ENCODE measurements at places on chromosomes 12 and 14. TPM values are rescaled to one million over a fixed set of nuclear protein-coding genes. Genes with fewer than 3 reads are reported as not detected.

DNA sequence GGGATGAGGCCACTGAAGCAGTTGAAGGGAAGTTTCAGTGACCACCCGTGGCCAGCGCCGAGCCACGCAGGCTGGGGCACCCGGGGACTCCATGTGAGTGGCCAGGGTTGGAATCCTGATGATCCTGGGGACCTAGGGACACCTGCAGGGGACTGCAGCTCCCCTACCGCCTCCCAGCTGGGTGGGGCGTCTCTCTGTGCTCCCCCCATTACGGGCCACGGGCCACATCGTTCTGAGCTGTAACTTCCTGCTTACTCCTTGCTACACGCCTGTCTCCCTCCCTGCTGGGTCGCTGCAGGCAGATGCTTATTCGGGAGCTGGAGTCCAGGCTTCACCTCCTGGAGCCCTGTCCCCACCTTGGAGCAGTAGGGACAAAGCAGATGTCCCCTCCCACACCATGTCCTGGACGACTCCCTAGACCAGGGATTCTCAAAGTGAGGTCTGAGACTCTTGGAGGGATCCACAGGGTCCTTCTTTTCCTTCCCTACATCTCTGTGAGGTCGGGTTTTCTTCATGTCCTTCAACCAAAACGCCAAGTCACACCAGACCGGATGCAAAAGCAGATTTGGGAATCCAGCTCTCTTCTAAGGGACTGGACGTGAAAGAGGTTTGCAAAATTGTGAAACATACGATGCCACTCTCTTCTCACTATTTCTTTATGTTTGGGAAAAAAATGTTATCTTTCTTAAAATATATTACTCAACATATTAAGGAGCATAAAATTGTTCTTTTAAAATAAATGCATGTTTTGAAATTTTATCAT lies 85.9 kb upstream of the NCOR2 start:
- no peaks in the 10 kb centered on the region for H3K36me3 ChIP-seq
- no peak overlapping the region for H3K27ac ChIP-seq
- no peak for DNase-seq

- H3K27ac ChIP-seq = no peak overlapping the region
- H3K36me3 ChIP-seq = no peaks in the 10 kb centered on the region
These were observed 121.5 kb downstream of the SLC15A5 start for GRCh38 chr12:16155938-16156337.

AMIGO2 gene
- 7.4 TPM for total RNA-seq

HOXC9 gene
- total RNA-seq = 1.7 TPM

DNA sequence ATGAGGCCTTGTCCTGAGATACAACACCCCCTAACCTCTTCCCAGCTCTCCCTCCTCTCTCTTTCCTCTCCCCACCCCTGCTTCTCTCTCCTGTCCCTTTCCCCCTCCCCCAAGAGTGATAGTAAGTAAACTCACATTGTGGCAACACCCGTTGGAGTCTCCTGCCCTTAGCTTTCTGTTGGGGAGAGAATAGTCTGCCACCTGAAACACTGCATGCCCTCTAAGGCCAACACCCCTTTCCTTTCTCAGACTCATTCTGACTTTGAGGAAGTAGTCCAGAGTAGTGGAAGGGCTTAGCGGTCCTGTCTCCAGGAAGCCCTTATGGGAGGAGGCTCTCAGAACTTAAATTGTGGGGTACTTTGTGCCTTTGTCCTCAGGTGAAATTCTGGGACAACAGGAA lies 95.2 kb downstream of the PRKCH start:
- no peak overlapping the region for H3K4me3 ChIP-seq
- H3K4me1 ChIP-seq = peaks cover 8% of the 10 kb centered on the region
- DNase-seq = no peak
- no peaks in the 10 kb centered on the region for H3K27me3 ChIP-seq
- H3K27ac ChIP-seq = no peak overlapping the region
- H3K36me3 ChIP-seq = no peaks in the 10 kb centered on the region

- no peak for DNase-seq
- no peaks in the 10 kb centered on the region for H3K27me3 ChIP-seq
- H3K27ac ChIP-seq = no peak overlapping the region
- H3K4me1 ChIP-seq = peaks cover 9% of the 10 kb centered on the region
- no peak overlapping the region for H3K4me3 ChIP-seq
- H3K36me3 ChIP-seq = no peaks in the 10 kb centered on the region
These were observed 82.3 kb downstream of the SSPN start for GRCh38 chr12:26277506-26278246.

DAAM1 gene
- 81.4 TPM for total RNA-seq

GRCh38 chr12:62505786-62506185 lies 39.2 kb downstream of the MON2 start:
- H3K27me3 ChIP-seq = no peaks in the 10 kb centered on the region
- H3K27ac ChIP-seq = no peak overlapping the region
- DNase-seq = no peak
- H3K4me3 ChIP-seq = no peak overlapping the region
- H3K4me1 ChIP-seq = no peaks in the 10 kb centered on the region

TBC1D30 gene
- 16.8 TPM for total RNA-seq

STON2 gene
- total RNA-seq = 25.3 TPM

DNA sequence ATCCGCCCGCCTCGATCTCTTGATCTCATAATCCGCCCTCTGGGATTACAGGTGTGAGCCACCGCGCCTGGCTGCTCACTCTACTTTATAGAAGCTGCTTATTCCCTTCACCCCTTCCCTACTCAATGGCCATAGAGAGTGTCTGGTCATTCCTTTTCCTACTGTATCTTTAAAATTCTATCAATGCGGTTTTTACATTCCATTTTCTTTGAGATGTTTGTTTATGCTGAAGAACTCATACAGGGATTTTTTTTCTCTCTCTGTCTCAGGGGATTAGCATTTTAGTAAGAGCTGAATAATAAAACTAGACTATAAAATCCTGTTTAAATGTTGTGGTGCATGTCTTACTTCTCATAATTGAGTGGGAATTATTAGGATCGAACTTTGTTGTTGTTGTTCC lies 218.6 kb upstream of the FOXN3 start:
- DNase-seq = no peak
- H3K4me1 ChIP-seq = no peaks in the 10 kb centered on the region
- H3K36me3 ChIP-seq = no peaks in the 10 kb centered on the region

- no peaks in the 10 kb centered on the region for H3K36me3 ChIP-seq
- H3K27me3 ChIP-seq = no peaks in the 10 kb centered on the region
- DNase-seq = no peak
- H3K4me3 ChIP-seq = no peak overlapping the region
- peaks cover 19% of the 10 kb centered on the region for H3K4me1 ChIP-seq
- no peak overlapping the region for H3K27ac ChIP-seq
These were observed 25.1 kb downstream of the ACVR1B start for GRCh38 chr12:51976376-51977160.

GRCh38 chr12:87679251-87679650 lies 349.9 kb downstream of the C12orf50 start:
- H3K27me3 ChIP-seq = no peaks in the 10 kb centered on the region
- no peaks in the 10 kb centered on the region for H3K36me3 ChIP-seq
- no peak overlapping the region for H3K4me3 ChIP-seq
- H3K27ac ChIP-seq = no peak overlapping the region
- no peaks in the 10 kb centered on the region for H3K4me1 ChIP-seq
- DNase-seq = no peak

RASAL1 gene
- total RNA-seq = 0.85 TPM

HEATR5A gene
- total RNA-seq = 134 TPM

DPY19L2 gene
- total RNA-seq = 0.35 TPM

GRCh38 chr12:92641291-92641690 lies 61.5 kb upstream of the PLEKHG7 start:
- no peaks in the 10 kb centered on the region for H3K4me1 ChIP-seq
- H3K27ac ChIP-seq = no peak overlapping the region
- H3K36me3 ChIP-seq = no peaks in the 10 kb centered on the region
- H3K4me3 ChIP-seq = no peak overlapping the region
- DNase-seq = no peak
- H3K27me3 ChIP-seq = no peaks in the 10 kb centered on the region

DNA sequence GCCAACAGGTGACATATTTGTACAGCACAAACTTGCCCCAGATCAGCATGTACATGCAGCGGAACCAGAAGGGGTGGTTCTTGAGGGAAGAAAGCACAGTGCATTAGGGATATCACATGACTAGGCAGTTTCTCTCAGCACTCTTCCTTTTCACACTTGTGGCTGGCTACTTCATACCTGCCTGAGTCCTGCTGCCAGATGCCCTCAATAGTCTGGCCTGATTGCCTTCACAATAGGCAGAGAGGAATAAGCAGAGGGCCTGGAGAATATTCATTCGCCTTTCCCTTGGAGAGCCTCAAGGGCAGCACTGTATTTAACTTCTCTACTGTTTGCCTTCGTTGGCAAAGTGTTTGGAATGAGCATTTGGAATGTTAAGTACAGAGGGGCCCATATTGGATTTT lies 7.9 kb downstream of the EMG1 start:
- H3K27me3 ChIP-seq = no peaks in the 10 kb centered on the region
- DNase-seq = no peak
- no peak overlapping the region for H3K27ac ChIP-seq
- H3K4me3 ChIP-seq = no peak overlapping the region
- H3K4me1 ChIP-seq = peaks cover 14% of the 10 kb centered on the region
- no peaks in the 10 kb centered on the region for H3K36me3 ChIP-seq

- no peak overlapping the region for H3K27ac ChIP-seq
- H3K4me3 ChIP-seq = no peak overlapping the region
- H3K27me3 ChIP-seq = no peaks in the 10 kb centered on the region
- H3K4me1 ChIP-seq = no peaks in the 10 kb centered on the region
- no peaks in the 10 kb centered on the region for H3K36me3 ChIP-seq
These were observed 211.6 kb downstream of the DUSP6 start for GRCh38 chr12:89140602-89141238.

- no peaks in the 10 kb centered on the region for H3K36me3 ChIP-seq
- H3K27me3 ChIP-seq = no peaks in the 10 kb centered on the region
- no peak overlapping the region for H3K4me3 ChIP-seq
- DNase-seq = no peak
- H3K4me1 ChIP-seq = no peaks in the 10 kb centered on the region
- H3K27ac ChIP-seq = no peak overlapping the region
These were observed 15.8 kb upstream of the CPNE8 start for GRCh38 chr12:38921025-38921677.

CPSF6 gene
- 41.4 TPM for total RNA-seq

ENTPD5 gene
- 145 TPM for total RNA-seq

TMCC3 gene
- 32.6 TPM for total RNA-seq

DNA sequence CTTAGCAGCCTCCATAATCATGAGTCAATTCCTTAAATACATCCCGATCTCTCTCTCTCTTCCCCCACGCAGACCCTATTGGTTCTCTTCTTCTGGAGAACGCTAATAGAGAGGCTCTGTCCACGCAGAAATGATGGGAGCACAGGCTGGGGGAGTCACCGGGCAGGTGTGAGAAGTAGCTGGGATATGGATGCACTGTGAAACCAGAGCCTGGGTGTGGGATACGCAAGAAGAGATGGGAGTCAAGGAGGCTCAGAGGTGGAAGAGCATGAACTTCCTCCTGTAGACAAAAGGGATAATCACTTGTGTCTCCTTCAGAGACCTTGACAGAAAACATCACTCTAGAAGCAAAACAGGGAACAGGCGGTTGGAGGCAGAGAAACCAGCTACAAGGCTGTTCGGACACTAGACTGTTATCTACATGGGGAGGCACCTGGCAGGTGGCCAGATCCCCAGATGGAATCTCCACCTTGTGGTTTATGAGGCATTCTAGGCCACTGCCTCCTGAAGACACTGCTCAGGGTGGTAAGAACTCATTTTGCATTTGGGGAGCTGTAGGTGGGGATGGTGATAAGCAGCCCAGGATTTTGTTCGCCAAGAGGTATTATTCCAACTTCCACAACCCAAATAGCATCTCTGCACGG lies 7.2 kb upstream of the SELPLG start:
- no peaks in the 10 kb centered on the region for H3K27me3 ChIP-seq
- H3K27ac ChIP-seq = no peak overlapping the region
- peaks cover 7% of the 10 kb centered on the region for H3K4me1 ChIP-seq
- no peaks in the 10 kb centered on the region for H3K36me3 ChIP-seq
- no peak for DNase-seq

GRCh38 chr14:55881577-55882241 lies 236.5 kb upstream of the PELI2 start:
- H3K27ac ChIP-seq = no peak overlapping the region
- H3K4me1 ChIP-seq = no peaks in the 10 kb centered on the region
- no peak for DNase-seq

GRCh38 chr12:124305136-124305535 lies 10.2 kb downstream of the RFLNA start:
- no peak overlapping the region for H3K27ac ChIP-seq
- no peaks in the 10 kb centered on the region for H3K27me3 ChIP-seq
- H3K36me3 ChIP-seq = no peaks in the 10 kb centered on the region
- DNase-seq = no peak
- H3K4me3 ChIP-seq = no peak overlapping the region

GRCh38 chr14:75226755-75227544 lies 50.5 kb upstream of the TMED10 start:
- no peak overlapping the region for H3K4me3 ChIP-seq
- H3K4me1 ChIP-seq = peaks cover 23% of the 10 kb centered on the region
- peak overlapping the region; percentile 77 for H3K27ac ChIP-seq
- H3K36me3 ChIP-seq = no peaks in the 10 kb centered on the region

All from Peyer's patch (tissue), 4 donors.